ENCODE measurements at places on chromosomes 2 and 18. TPM values are rescaled to one million over a fixed set of nuclear protein-coding genes. Genes with fewer than 3 reads are reported as not detected.

GRCh38 chr2:23243073-23243659, 141.8 kb upstream of the KLHL29 start:
- DNase-seq: no peak

- DNase-seq: no peak
Measured at GRCh38 chr2:138949517-138949916, 169.3 kb upstream of the NXPH2 start.

DNA sequence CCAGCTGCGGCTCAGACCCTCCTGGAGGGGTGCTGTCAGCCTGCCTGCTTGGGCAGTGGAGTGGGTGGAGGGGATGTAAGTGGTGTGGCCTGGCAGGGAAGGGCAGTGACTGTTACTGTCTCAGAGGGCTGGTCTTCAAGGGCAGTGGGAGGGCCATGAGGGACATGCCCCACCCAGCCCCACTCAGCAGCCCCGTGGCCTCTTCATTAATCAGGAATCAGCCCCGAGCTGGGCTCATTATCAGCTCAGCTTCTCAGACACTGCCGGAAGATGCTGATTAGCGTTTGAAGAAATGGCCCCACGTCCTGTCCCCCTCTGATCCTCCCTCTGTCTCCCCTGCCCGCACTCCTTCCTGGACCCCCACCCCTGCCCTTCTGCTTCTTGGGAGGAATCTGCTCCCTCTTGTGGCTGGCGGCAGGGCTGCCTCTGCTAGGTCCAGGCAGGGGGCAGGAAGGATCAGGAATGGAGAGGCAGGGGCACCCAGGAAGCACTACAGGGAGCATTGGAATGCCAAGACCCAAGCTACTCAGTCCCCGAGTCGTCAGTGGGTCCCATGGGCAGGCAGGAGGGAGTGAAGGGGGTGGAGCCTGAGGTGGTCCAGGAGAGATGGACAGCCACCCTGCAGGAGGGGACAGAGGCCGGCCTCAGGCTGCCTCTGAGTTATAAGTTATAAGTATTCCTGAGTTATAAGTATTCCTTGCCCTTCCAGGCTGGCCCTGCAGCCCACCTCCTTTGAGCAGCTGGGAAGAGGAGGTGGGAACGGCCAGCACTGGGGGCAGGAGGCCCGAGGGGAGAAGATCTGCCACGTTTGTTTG, 7.0 kb downstream of the ASIC4 start:
- DNase-seq: no peak

DNA sequence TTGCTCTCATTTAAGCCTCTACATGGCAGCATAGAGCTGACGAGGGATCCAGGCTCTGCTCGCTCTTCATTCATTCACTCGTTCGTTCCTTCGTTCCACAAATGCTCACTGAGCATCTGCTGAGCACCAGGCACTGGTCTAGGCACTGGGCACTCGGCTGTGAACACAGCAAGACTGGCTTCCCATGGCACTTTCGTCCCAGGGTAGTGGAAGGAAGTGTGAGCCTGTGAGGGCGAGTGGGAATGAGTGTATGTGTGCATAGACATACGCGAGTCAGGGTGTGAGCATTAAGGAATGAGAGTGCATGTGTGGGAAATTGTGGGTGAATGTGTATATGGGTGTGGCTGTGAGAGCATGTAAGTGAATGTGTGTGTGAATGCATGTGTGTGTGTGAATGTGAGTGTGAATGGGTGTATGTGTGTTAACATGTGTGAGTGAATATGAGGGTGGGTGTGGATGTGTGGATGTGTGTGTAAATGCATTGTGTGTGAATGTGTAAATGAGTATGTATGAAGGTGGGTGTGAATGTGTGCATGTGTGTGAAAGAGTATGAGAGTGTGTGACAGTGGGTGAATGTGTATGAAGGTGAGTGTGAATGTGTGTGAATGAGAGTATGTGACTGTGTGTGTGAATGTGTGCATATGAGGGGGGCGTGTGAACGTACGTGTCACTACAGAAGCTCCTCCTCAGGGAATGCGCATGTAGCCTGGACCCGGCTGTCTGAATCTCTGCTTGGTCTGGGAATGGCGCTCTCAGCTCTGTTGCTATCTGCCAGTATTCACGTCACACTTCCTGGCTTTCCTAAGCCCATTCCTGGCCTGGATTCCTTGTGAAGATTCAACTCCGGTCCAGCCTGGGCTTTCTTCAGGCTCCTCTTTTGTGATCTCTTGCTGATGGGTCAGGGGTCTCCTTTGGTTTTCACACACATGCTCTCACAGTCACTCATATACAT, 28.8 kb downstream of the SNORC start:
- no peak for DNase-seq

GRCh38 chr2:241855888-241856422, 2.7 kb downstream of the PDCD1 start:
- DNase-seq: no peak

DNA sequence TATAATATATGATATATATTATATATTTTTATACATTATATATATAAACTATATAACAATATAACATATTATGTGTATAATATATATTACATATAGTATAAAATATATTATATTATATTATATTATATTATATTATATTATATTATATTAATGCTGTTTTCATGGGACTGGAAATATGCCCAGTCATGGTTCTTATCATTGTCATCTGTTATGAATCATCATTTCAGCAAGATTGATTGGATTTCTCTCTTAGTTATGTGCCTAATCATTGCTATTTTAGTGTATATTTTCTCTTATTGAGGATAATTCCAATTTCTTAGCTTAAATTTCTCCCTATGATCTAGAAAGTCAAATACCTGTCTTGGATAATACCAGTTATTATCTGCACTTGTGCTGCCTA, 617.8 kb downstream of the TRIB2 start:
- no peak for DNase-seq

GRCh38 chr2:120508567-120509041, 162.7 kb downstream of the INHBB start:
- DNase-seq: no peak

- no peak for DNase-seq
Measured at GRCh38 chr2:239305771-239306170, 95.0 kb downstream of the HDAC4 start.

DNA sequence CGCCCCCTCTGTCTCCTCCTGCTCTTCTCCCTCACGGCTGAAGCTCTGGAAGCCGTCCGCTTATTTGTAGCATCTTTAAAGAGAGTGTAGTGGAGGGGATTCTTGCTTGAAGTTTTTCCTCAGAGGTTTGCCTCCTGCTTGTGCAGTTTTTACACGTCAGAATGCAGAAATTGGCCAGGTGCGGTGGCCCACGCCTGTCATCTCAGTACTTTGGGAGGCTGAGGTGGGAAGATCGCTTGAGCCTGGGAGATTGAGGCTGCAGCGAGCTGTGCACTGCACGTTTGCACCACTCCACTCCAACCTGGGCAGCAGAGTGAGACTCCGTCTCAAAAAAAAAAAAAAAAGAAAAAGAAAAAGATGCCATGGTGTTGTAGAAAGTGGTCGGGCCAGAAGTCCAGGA, 69.0 kb downstream of the ITGB1BP1 start:
- peak; percentile 50 for DNase-seq

GRCh38 chr18:37385846-37386778, 179.5 kb downstream of the CELF4 start:
- DNase-seq: no peak

DNA sequence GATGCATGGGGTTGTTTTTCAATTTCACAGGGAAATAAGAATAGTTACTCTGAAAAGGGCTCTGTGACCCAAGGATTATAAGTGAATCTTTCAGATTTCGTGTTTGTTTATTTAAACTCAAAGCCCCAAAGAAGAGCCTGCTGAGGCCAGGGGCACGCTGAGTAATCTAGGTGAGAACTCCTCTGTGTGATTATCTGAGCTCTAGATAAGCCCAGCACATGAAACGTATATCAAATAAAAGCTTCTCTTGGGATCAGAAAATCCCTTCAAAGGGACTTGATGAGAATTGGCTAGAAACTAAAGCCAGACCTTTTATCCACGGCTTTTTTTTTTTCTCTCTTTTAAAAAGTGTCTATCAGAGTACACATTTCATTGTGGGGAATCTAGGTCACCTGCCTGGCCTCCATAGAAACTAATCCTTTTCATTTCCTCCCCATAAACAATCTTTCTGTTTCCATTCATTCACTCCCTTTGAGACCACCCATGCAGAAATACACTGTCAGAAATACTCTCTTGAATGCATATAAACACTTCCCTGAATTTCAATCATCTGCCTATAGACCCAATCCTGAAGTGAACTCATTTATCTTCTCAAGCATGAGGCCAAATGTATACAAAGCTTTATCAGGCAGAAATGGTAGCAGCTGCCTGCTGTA, 137.4 kb downstream of the RIT2 start:
- no peak for DNase-seq

GRCh38 chr2:43905371-43905803, 66.6 kb downstream of the ABCG8 start:
- no peak for DNase-seq

DNA sequence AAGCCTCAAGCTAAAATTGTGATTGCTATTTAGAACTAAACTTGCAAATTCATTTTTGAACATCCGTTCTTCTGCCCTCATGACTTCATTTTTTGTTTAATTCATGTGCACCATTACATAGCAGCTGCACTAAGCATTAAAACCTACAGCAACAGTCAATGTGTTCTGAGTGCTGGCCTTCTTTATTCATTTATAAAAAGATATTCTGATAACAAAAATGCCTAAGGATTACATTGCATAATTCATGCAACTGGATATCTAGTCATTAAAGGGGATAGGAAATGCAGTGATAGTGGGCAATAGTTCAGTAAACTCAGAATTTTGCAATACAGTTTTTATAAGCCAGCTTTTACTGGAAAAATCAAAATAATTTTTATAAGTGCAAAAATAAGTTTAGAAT, 294.4 kb upstream of the EPC2 start:
- no peak for DNase-seq

DNA sequence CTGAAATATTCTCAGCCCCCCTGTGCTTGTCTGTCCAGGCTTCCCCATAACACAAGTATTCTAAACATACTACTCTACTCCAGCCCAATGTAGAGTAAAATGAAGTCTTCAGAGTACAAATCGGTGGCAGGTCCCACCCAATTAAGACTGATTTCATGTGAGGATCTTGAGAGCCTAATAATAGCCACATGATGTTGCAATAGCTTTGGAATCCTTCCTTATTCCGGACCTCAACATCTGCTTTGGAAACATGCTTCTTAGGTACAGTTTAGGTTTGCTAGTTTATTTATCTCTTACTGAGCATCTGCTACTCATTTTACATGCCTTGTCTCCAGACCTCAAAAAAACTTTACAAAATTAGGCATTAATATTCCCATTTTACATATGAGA, 207.3 kb upstream of the RAB6C start:
- no peak for DNase-seq

DNA sequence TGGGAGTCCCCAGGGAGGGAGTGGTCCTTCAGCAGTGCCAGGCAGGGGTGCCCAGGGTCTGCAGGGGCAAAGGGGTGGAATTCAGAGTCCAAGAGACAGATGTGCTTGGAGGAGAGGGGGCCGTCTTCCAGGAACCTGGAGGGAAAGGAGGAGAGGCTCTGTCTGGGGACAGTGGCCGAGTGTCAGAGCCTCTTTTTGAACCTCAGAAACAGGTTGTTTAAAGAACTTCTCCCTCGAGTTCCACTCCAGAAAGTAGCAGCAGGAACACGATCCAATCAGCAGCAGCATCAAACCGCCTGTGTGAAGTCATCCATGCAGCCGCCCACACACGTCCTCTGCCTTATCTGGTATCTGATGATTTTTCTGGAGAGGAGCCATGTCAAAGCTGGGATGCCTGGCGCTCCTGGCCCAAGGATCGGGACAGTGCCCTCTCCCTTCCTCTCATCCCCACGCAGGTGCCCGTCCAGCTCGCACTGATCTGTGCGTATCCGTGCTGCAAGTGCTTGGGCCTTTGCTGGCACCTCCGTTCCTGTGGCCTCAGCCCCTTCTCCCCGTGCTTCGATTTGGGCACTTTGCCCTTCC, 205.1 kb downstream of the NDUFA10 start:
- DNase-seq: no peak

UGT1A3 gene
- total RNA-seq: not detected

NPHP1 gene
- 9.8 TPM for total RNA-seq

KCNJ13 gene
- not detected for total RNA-seq

LBX2 gene
- total RNA-seq: 3.0 TPM

SRD5A2 gene
- total RNA-seq: not detected

TCF23 gene
- not detected for total RNA-seq

MREG gene
- total RNA-seq: not detected
